Stimulated activated CD4-positive, alpha-beta T cell treated with anti-CD3 and anti-CD28 coated beads, Interleukin-12 subunit alpha, Interleukin-12 subunit beta, amount 100 ng/mL, for 48 hours (primary cell): ENCODE measurements at places on chromosomes 2 and 18.

- no peak for DNase-seq
Observed at GRCh38 chr2:61158356-61158955, 3.5 kb upstream of the C2orf74 start.

DNA sequence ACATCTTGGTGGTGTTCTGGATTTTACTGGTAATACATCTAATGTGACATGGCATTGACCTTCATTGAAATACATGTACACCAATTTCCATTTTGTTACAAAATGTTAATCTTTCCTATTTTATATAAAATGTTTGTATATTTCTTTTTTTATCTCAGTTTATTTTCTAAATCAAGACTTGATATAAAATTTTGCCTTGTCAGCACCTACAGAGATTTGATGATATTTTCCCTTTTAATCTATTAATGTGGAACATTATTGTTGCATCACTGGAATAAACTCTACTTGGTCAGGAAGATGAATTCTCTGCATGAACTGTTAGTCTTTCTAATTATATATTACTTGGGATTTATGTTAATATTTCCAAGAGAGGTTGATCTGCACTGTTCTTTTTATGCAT, 294.0 kb upstream of the ETAA1 start:
- no peak for DNase-seq

DNA sequence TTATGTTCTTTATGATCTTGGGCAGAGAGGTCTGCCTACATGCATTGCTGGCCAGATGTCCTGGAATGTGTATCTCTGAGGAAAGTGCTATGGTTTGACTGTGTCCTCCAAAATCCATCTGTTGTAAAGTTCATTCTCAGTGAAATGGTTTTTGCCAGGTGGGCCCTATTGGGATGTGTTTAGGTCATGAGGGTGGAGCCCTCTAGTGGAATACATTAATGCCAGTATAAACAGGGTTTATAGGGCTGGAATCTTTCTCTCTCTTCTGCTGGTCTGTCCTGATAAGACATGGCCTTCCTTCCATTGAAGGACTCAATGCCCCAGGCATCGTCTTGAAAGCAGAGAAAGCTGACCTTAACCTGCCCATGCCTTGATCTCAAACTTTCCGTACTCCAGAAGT, 258.5 kb downstream of the RPIA start:
- DNase-seq, result no peak

GRCh38 chr2:121723316-121723715, 13.4 kb downstream of the NIFK start:
- no peak for DNase-seq

DNA sequence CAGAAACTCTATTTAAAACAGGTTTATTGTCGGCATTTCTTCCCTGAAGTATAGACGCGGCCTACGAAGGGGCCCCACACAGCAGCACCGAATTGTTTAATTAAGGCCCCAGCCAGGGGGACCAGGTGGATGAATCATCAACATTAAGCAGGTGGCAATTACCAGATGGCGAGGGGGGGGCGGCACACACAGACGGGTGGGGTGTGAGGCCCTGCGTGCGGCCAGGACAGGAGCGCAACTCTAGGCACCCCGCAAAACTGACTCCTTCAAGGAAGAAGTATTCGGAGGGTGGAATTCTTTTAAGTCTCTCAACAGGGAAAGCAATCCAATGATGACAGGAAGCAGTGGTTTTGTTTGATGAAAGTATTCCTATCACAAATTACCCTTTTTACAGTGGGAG, 830.4 kb downstream of the GALR1 start:
- no peak for DNase-seq

- DNase-seq, result no peak
Observed at GRCh38 chr2:164053021-164053420, 317.2 kb upstream of the FIGN start.

GRCh38 chr2:213451542-213452239, 167.4 kb downstream of the SPAG16 start:
- no peak for DNase-seq

DNA sequence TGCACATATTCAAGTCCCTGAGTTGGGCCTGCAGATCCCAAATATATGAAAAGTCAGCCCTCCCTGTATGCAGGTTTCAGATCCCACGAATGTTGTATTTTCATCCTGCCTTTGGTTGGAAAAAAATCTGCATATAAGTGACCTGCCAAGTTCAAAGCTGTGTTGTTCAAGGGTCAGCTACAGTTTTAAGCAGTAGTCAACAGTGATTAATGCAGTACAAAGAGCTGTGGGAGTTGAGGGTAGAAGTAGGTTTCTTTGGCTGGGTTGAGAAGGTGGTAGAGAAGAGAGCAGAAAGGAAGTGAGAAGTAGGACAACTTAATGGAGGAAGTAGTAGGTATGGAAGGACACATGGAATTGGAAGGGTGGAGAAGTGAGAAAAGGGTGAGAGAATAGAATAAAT, 127.9 kb downstream of the ANKRD44 start:
- DNase-seq, result no peak
